IMR-90 (cell line): ENCODE measurements at places on chromosomes 1 and 21. TPM values are rescaled to one million over a fixed set of nuclear protein-coding genes. Genes with fewer than 3 reads are reported as not detected.

SASS6 gene
- total RNA-seq, result 2.7 and 5.0 TPM in 2 replicates

DNA sequence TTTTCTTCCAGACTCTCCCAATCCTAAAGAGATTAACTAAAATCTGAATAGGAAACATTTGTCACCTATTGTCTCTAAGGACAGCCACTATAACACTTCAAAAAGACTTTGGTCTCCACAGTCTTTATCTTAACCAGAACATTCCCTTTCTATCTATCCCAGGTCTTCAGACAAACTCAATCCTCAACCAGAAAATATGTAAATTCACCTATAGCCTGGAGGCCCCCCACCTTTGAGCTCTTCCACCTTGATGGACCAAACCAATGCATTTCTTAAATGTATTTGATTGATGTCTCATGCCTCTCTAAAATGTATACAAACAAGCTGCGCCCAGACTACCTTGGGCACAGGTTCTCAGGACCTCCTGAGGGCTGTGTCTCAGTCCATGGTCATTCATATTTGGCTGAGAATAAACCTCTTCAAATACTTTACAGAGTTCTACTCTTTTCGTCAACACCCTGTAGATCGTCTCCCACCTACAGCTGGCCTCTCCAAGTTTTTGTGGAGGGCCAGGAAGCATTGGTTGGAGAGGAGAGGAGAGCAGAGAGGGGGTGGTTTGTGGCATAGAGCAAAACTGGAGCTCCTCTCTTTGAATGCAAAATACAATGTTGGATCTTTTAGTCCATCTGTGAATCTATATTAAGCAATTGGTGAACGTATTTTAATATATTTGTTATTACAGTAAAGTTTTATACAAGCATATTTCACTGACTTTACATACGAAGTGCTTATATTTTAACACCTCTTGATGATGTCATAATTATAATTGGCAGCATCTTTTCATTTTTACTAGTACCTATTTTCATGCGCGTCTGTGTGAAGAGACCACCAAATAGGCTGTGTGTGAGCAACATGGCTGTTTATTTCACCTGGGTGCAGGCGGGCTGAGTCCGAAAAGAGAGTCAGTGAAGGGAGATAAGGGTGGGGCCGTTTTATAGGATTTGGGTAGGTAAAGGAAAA lies 230.7 kb upstream of the DUSP10 start:
- H3K36me3 ChIP-seq, result no peaks in the 10 kb centered on the region
- no peaks in the 10 kb centered on the region for H3K27me3 ChIP-seq
- no peak for DNase-seq
- no peak overlapping the region for H3K27ac ChIP-seq
- no peaks in the 10 kb centered on the region for H3K4me1 ChIP-seq

GFI1 gene
- total RNA-seq, result under 0.01 TPM in 2 replicates

- no peaks in the 10 kb centered on the region for H3K36me3 ChIP-seq
- H3K4me1 ChIP-seq, result peaks cover 16% of the 10 kb centered on the region
- no peak overlapping the region for H3K4me3 ChIP-seq
- H3K27ac ChIP-seq, result no peak overlapping the region
- no peaks in the 10 kb centered on the region for H3K27me3 ChIP-seq
- DNase-seq, result no peak
Observed at GRCh38 chr1:234662148-234662547, 52.2 kb upstream of the IRF2BP2 start.

DNA sequence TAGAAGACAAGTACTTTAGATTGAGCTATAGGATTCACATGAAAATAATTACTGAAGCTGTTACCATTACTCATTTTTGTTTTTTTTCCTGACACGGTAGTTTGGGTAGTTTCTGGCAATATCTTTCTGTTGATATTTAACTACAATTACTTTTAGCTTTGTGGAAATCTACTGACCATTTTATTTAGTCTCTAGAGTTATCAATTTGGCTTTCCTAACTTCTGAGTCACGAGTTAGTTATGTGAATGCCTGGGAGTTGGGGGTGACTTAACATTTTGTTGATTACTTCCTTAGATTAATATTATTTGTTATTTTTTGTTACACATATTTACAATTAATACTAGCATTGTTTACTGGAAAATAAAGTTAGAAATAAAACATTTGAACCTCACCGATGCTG lies 160.6 kb downstream of the HMCN1 start:
- no peaks in the 10 kb centered on the region for H3K27me3 ChIP-seq
- DNase-seq, result peak; percentile 46
- H3K36me3 ChIP-seq, result no peaks in the 10 kb centered on the region
- H3K4me1 ChIP-seq, result peaks cover 3% of the 10 kb centered on the region; the same call in 1 of the 2 replicates

- H3K36me3 ChIP-seq, result peaks cover 29% of the 10 kb centered on the region
- no peak overlapping the region for H3K4me3 ChIP-seq
- peaks cover 8% of the 10 kb centered on the region for H3K4me1 ChIP-seq
- no peak overlapping the region; the same call in 1 of the 2 replicates for H3K27ac ChIP-seq
Observed at GRCh38 chr1:180947901-180948640, 35.4 kb downstream of the KIAA1614 start.

RPE65 gene
- under 0.01 TPM in 1 of 2 replicates, not detected in the other for total RNA-seq

TYW3 gene
- 16.5 and 23.9 TPM in 2 replicates for total RNA-seq

DNA sequence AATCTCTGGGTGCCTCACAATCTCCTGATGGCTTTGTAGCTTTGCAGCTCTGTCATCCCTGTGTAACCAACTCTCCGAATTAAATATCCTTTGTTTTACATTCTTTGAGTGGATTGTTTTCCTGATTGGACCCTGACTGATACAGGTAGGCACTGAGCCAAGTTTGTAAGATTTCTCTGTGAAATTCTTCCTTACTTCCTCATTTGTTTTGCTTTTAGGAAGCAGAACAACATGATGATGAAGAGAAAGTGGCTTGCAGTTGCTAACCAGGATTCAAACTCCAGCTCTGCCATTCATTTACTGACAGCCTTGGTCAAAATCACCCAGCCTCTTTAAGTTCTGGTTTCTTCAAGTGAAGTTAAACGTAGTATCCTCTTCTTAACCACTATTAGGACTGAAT lies 452.3 kb downstream of the OMA1 start:
- no peak overlapping the region for H3K4me3 ChIP-seq
- H3K36me3 ChIP-seq, result no peaks in the 10 kb centered on the region
- H3K27ac ChIP-seq, result no peak overlapping the region
- no peak for DNase-seq
- no peaks in the 10 kb centered on the region for H3K4me1 ChIP-seq
- H3K27me3 ChIP-seq, result no peaks in the 10 kb centered on the region

OR2L5 gene
- not detected in 2 replicates for total RNA-seq
